ENCODE measurements at places on chromosomes 5 and 9.
A peak's percentile ranks its signal among the peaks of the same experiment; 100 is the strongest.

DNA sequence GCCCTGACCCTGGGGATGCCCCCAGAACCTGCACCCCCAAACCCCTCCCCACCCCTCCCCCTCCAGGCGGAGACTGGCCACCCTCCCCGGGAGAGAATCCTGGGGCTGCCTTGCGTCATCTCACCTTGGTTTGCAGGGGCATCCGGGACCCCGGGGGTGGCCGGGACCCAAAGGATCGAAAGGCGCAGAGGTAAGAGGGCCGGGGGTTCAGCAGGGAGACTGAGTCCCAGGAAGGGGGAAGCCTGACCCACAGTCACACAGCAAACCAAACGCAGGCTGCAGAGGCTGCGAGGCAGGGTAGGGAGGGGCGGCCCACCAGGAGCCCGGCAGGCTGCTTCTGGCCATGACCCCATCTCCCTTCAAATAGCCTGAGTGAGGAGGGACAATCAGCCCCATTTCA lies 33.8 kb upstream of the ORM1 start:
- no peaks in the 10 kb centered on the region for H3K27me3 ChIP-seq
- peak; percentile 10 for DNase-seq
- H3K4me1 ChIP-seq: peaks cover 19% of the 10 kb centered on the region

GRCh38 chr5:106964132-106964531 lies 706.6 kb downstream of the EFNA5 start:
- H3K27ac ChIP-seq: no peak overlapping the region
- H3K36me3 ChIP-seq: no peaks in the 10 kb centered on the region
- no peak for DNase-seq
- no peaks in the 10 kb centered on the region for H3K4me1 ChIP-seq
- H3K4me3 ChIP-seq: no peak overlapping the region

- no peak overlapping the region for H3K27ac ChIP-seq
Observed at GRCh38 chr9:131238402-131239021, 37.8 kb downstream of the FAM78A start.

- peak overlapping the region; percentile 3 for H3K4me3 ChIP-seq
- H3K36me3 ChIP-seq: no peaks in the 10 kb centered on the region
- no peaks in the 10 kb centered on the region for H3K4me1 ChIP-seq
- peak overlapping the region; percentile 84 for H3K27ac ChIP-seq
Observed at GRCh38 chr9:2817999-2818803, 25.7 kb downstream of the PUM3 start.

- peak overlapping the region; percentile 93 for H3K4me3 ChIP-seq
- peak overlapping the region; percentile 91 for H3K27ac ChIP-seq
- DNase-seq: no peak
- H3K27me3 ChIP-seq: no peaks in the 10 kb centered on the region
- peaks cover 37% of the 10 kb centered on the region for H3K36me3 ChIP-seq
Observed at GRCh38 chr9:38393128-38393796, 760 bp downstream of the ALDH1B1 start.

- peaks cover 35% of the 10 kb centered on the region for H3K4me1 ChIP-seq
- H3K27ac ChIP-seq: no peak overlapping the region
- no peak for DNase-seq
- H3K36me3 ChIP-seq: no peaks in the 10 kb centered on the region
- H3K4me3 ChIP-seq: no peak overlapping the region
Observed at GRCh38 chr5:56356836-56357160, 123.7 kb upstream of the ANKRD55 start.

DNA sequence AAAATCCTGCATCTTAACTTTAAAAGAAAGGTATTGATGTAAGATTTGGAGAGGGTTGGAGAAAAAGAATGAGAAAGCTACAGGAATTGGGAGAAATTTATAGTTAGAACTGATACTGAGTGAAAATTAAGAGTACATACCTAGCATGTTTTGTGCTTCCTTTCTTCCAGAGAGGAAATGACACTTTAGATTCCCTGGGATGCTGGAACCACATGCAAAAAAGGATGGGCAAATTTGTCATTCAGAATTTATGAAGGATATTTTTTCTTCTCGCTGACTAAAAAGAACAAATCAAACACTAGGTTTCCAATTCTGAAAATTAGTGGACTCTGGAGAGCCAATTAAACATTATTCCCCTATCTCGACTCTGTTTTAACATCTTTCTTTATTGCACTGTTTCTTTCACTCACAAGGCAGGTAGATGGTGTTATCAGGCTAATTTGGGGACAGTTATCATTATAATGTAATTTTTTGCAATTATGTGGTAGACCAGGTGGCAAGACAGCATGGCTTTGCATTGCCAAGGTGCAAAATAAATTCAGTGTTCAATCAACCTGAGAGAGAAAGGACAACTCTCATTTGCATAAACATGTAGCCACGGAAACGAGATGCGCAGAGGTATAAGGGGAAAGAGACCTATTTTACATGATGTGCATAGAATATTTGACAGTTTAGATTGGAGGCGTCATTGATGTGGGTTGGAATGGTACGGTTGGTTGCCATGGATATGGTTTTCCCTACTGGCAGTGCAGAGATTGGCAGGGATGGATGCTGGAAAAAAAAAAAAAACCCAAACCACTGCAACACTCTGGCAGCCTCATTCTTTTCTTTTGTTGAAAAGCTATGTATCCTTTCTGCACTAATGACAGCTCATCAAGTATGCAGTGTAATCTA lies 320.4 kb upstream of the CCNH start:
- H3K27ac ChIP-seq: no peak overlapping the region
- no peak overlapping the region for H3K4me3 ChIP-seq

GRCh38 chr9:35518225-35518821 lies 28.4 kb downstream of the RUSC2 start:
- H3K4me1 ChIP-seq: peaks cover 74% of the 10 kb centered on the region

DNA sequence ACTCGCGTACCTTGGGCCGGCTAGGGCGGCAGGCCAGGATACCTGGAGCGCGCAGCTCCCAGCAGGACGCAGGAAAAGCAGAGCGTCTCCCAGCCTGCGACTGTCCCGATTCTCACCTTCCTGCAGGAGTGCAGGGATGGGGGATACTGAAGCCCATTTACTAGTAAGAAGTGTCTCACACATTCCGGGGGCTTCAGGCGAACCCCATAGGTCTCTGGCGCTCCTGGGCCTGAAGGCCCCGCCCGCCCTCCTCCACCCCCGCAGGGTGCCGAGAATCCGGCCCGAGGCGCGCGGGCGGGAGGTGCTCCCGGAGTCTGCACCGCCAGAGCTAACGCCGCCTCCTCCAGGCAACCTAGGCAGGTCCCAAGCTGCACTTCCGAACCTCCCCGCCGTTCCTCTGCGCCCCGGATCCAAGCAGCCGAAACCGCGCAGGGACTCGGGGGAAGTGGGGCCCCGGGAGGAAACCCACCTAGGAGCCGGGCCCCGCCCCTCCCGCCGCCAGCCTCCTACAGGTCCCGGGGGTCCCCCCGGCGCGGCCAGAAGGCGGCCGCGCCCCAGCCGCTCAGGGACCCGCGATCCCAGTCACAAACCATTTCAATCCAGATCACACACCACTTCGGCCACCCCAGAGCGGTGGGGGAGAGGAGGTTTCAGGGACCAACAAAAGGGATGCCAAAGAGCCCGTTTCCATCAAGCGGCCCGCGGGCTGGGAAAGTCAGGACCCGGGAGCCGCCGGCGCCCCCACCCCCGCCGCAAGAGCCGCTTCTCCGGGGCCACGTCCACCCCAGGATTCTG lies 1.2 kb downstream of the ROR2 start:
- peaks cover 13% of the 10 kb centered on the region for H3K4me1 ChIP-seq
- DNase-seq: no peak
- no peak overlapping the region for H3K27ac ChIP-seq
- H3K27me3 ChIP-seq: no peaks in the 10 kb centered on the region
- H3K4me3 ChIP-seq: peak overlapping the region; percentile 41
- no peaks in the 10 kb centered on the region for H3K36me3 ChIP-seq

GRCh38 chr5:173730632-173731298 lies 114.3 kb upstream of the BOD1 start:
- H3K36me3 ChIP-seq: no peaks in the 10 kb centered on the region
- H3K4me3 ChIP-seq: no peak overlapping the region
- H3K27ac ChIP-seq: no peak overlapping the region
- H3K27me3 ChIP-seq: peaks cover 4% of the 10 kb centered on the region
- H3K4me1 ChIP-seq: no peaks in the 10 kb centered on the region

DNA sequence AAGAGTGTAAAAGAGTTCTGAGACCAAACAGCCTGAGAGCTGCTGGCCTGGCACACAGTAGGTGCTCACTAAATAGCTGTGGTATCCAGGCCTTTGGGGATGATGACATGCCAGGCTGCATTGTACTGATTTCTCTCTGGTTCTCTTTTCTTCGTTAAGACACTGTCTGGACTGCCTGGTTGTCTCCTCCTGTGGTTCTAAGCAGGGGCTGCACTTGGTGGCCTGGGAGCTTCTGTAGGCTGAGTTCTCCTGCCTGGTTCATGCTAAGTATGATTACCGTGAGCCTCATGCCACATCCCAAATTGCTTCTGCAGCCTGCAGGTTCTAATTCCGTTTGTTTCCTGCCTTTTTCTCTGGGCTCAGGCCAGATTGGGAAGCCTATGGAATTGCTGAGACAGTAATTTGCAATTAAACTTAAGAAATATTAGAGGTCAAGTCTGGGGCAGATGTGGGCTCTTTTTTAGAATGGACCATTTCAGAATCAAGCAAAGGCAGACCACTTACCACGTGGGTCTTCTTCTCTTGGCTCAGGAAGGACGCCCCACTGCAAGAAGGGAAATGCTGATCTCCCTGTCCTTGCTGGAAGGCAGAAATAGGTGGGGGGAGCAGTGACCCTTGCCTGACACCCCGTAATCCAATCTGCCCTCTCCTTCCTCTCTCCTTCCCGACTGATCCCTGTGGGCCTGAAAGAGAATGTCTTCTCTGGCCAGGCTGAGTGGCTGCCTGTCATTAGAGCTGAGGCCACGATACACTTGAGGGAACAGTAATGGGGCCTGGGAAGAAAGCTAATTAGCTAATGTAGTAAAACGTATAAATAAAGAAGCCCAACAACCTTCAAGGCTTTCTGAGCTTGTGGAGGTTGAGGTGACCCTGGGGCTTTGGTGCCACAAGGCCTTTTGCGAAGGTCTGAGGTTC lies 21.9 kb upstream of the BOD1 start:
- H3K4me3 ChIP-seq: no peak overlapping the region
- H3K27ac ChIP-seq: no peak overlapping the region
- H3K27me3 ChIP-seq: no peaks in the 10 kb centered on the region
- H3K36me3 ChIP-seq: no peaks in the 10 kb centered on the region
- no peak for DNase-seq

- H3K4me1 ChIP-seq: no peaks in the 10 kb centered on the region
- peak overlapping the region; percentile 66 for H3K4me3 ChIP-seq
- H3K36me3 ChIP-seq: no peaks in the 10 kb centered on the region
Observed at GRCh38 chr5:95620870-95621838, 1.3 kb downstream of the GPR150 start.

All from tibial artery (tissue), 4 donors.